ENCODE measurements at places on chromosomes 4 and X. TPM values are rescaled to one million over a fixed set of nuclear protein-coding genes. Genes with fewer than 3 reads are reported as not detected.

DNA sequence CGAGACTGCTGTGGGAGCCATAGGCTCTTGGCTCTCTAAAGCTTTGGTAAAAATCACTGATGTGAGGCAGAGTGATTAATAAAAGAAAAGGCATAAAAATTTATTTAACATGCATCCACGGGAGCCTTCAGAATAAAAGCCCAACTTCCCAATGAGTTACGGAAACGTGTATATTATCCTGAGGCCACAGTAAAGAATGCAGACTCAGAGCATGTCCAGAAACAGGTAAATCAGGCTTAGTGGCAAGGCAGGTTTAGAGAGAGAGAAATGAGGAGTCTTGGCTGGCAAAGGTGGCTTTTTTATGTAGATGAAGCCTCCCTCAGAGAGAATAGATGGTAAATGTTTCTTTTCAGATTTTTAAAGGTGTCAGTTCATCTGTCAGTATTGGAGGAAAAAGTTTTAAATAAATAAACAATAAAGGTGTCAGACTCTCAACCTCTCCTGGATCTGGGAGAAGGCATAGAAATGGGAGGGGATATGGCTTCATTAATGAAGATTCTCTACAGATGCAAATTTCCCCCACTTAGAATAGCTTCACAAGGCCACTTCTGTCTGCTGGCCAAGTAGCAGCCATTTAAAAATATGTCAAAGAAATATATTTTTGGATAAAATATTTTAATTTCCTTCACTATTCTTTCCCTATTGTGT is 24.0 kb downstream of the C4orf51 start:
- no peak for DNase-seq

The XAGE1B gene
- total RNA-seq = not detected

- no peak for DNase-seq
Observed at GRCh38 chrX:78839711-78840110, 92.2 kb downstream of the LPAR4 start.

The PAGE4 gene
- not detected for total RNA-seq

Measured in osteoblast (primary cell).